ENCODE measurements at places on chromosomes 3 and 15.

DNA sequence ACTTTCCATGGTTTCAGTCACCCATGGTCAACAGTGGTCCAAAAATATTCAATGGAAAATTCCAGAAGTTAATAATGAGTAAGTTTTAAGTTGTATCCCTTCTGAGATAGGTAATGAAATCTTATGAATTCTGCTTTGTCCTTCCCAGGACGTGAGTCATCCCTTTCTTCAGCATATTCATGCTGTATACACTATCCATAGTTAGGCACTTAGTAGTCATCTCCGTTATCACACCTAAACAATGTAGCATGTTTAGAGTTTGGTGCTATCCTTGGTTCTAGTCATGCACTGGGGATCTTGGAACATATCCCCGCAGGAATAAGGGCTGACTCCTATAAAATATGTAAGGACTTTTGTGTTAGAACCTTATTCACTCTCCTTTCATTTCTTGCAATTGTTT is 153.2 kb downstream of the UNC13C start:
- DNase-seq, result no peak

DNA sequence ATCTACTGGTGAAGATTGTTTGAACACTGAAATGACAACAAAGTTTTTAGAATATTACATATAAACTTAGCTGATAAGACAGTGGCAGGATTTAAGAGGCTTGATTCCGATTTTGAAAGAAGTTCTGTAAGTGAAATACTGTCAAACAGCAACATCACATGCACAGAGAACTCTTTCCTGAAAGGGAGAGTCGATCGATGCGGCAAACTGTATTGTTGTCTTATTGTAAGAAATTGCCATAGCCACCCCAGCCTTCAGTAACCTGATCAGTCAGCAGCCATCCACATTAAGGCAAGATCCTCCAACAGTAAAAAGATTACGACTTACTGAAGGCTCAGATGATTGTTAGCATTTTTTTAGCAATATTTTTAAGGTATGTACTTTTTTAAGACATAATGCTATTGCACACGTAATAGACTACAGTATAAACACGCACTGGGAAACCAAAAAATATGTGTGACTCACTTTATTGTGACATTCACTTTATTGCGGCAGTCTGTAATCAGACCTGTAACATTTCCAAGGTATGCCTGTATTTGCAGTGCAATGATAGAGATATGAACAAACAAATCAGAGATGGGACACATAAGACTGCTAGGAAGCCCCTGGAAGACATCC is 225.6 kb upstream of the UBE2E1 start:
- no peak for DNase-seq

DNA sequence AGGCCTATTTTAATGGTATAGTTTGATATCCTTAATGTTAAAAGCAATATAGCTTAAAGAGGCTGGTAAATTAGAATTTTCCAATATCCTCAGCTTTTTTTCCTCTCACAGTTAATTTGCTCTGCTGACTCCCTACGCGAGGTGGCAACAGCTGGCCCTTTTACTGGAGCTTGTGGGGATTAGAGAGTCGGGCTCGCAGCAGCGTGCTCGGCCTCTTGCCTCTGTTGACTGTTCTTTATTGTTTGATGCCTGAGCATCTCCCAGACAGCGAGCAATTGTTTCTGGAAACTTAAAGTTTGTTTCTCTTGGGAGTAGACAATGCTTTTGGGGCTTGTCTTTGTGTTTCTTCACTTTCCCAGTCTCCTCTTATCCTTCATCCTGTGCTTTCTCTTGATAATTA is 80.8 kb downstream of the OPA1 start:
- DNase-seq, result peak; percentile 25

DNA sequence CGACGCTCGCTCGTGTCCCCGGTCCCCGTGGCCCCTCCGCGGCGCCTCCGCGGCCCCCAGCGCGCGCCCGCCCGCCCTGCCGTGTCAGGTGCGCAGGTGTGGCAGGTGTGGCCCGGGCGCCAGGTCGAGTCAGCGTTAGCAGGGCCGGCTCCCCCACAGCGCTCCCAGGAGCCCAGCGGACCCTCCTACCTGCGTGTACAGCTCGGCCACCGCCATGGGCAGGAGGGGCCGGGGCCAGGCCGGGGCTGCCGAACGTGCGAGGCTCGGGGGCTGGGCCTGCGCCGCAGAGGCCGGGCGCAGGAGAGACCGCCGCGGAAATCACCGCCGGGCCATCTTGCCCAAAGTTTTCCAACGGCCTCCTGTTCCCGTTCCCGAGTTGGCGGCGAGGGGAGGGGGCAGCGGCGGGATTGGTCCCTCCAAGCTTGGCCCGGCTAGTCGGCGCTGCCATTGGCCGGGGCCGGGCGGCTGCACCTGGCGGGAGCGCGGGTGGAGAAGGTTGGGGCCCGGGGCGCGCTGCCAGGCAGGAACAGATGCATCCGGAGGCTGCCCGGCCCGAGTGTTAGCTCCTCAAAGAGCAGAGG is at the start of gene MYO5C:
Gene MYO5C, minus strand, starts transcription at position 384 of the 581 bp plus-strand sequence. Its CDS starts 168 bp downstream, at position 216.
- DNase-seq, result peak; percentile 88

DNA sequence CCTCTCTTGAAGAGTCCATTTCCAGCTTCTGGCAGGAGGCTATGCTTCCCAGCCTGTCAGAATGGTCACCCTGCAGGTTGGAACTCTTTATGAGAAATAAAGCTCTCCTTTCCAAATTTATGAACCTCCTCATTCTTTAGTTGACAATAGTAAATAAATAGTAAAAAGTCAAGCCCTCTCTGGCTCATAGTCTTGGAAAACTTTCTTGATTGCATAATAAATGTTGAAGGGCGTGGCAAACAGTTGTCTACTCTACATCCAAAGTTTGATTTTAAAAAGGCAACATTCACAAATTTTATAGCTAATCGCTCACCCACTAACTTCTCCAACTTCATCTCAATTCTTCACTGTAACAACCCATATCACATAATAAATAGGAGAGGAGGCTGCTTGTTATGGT is 58.8 kb downstream of the MCF2L2 start:
- no peak for DNase-seq

DNA sequence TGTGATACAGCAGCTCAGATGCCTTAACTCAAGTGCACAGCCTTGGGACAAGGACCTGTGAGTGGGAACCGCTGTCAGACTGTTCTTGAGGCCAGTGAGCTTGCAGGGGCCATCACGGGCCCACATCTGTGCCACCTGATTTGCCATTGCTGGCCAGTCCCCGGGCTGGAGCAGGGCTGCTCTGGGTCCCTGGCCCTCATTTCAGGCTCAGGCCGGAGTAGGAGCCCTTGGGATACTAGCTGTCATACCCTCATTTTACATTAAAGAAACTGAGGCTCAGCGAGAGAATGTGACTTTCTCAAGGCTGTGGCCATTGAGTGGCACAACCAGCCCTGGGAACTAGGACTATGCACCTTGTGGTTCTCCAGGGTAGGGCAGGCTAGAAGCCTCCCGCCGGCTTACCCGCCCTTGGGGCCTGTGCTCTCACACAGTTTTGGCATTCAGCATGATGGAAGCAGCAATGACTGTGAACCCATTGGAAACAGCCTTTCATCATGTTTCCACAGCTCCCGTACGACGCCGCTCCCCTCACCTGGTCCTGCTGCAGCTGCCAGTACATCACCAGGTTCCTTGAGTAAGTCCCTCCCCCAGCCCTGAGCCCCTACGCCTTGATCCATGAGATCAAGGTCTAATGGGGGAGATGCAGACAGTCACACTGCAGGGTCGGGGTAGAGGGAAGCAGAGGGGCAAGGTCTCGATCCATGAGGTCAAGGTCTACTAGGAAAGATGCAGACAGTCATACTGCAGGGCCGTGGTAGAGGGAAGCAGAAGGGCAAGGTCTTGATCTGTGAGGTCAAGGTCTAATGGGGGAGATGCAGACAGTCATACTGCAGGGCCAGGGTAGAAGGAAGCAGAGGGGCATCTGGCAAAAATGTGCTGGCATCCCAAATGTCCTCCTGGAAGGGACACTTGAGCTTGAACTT is 42.2 kb downstream of the GOLGA6L10 start:
- no peak for DNase-seq
